ENCODE measurements at places on chromosomes 3 and 15.

DNA sequence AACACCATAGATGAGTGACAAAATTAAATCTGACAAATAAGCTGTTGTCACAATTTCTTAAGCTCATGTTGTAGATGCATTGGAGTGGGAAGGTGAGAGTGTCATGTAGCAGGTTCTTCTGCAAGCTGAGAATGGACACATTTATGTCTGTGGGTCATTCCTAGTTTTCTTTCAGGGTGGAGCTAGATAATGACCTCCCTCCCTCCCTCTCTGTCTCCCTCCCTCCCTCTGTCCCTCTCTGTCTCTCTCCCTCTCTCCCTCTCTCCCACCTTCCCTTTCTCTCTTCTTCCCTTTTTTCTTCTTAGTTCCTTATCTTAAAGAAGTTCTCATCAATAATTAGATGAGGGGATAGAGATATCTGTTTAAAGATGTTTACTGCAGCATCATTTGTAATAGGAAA, 36.0 kb downstream of the PXYLP1 start:
- no peak for DNase-seq

GRCh38 chr3:53346922-53347260, 452 bp downstream of the DCP1A start:
- DNase-seq: no peak

GRCh38 chr3:65030847-65031463, 343.2 kb upstream of the ADAMTS9 start:
- no peak for DNase-seq

GRCh38 chr3:82259994-82260393, 498.5 kb upstream of the GBE1 start:
- no peak for DNase-seq

GRCh38 chr3:152718810-152719209, 116.1 kb upstream of the P2RY1 start:
- no peak for DNase-seq

- no peak for DNase-seq
These were observed 178.0 kb downstream of the FMN1 start for GRCh38 chr15:33016405-33017024.

DNA sequence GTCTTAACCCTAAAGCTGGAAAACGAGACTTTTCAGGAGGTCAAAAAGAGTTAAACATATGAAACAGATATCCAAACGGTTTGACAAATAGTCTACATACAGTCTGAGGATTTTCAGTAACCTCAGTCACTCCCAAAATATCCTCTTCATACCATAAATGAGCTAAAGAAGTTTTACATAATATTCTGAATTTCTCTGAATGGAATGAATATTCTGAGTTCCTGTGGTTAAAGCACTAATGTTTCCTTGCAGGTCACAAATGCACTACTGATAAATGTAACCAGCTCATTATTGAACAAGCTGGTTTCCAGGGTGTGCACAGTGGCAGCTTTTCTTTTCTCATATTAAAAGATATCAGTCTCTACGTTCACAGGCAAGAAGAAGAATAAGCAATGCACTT, 137.4 kb upstream of the POU1F1 start:
- no peak for DNase-seq

DNA sequence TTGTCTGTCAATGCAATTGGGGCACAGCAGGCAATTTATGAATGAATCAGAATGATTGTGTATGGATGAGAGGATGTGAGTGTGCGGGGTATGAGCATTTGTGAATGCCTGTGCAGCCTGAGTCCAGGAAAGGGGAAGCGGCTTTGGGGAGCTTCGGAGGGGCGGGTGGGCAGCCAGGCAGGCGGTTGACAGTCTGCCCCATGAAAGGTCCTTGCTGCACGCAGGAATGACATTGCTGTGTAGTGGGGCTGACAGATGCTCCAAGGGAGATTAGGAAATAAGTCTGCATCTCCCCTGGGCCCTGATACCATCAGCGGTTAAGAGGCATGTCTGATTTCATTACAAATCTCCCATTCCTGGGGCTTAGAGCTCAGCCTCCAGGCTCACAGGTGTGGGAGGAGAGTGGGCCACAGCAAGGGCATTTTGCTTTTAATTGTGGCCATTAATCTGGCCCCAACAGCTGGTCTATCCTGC, 26.4 kb upstream of the TSPAN3 start:
- no peak for DNase-seq

- DNase-seq: no peak
These were observed 27.4 kb downstream of the ARIH2 start for GRCh38 chr3:48945891-48946549.

GRCh38 chr3:172855037-172855436, 104.5 kb downstream of the ECT2 start:
- no peak for DNase-seq

DNA sequence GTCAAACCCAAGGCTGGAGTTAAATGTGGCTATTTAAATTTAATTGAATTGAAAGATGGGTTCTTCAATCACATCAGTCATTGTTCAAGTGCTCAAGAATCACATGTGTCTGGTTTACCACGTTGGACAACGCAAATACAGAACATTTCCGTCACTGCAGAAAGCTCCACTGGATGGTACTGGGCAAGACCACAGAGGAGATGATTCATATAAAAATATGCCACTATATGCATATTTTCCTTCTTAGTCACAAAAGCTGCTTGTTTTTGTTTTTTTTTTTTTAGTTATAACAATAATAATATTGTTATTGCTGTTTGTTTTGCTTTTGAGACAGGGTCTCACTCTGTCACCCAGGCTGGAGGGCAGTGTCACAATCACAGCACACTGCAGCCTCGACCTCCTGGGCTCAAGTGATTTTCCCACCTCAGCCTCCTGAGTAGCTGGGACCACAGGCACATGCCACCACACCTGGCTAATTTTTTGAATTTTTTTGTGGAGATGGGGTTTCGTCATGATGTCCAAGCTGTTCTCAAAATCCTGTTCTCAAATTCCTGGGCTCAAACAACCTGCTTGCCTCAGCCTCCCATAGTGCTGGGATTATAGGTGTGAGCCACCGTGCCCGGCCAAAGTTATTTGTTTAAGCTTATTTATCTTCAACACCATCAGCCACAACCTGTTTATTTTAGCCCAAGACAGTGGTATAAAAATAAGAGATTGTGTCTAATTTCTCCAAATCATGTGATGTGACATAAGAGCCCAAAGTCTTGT, 19.4 kb downstream of the RTP3 start:
- DNase-seq: no peak

DNA sequence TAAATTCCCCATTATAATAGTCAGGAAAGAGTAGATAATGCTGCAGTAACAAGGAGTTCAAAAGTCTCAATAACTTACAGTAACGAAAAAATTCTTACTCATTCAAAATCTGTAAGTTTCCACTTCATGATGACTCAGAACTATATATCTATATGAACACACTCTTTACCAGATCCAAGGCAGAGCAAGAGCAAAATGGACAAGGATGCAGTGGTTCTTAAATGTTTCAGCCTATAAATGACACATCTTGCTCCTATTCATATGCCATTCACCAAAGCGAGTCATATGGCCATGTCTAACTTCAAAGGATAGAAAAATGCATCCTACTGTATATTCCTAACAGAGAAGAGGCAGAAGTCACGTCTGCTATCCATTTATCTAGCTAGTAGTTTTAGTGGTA, 787.7 kb downstream of the NAALADL2 start:
- DNase-seq: no peak
